ENCODE measurements at places on chromosomes 12 and 14.

DNA sequence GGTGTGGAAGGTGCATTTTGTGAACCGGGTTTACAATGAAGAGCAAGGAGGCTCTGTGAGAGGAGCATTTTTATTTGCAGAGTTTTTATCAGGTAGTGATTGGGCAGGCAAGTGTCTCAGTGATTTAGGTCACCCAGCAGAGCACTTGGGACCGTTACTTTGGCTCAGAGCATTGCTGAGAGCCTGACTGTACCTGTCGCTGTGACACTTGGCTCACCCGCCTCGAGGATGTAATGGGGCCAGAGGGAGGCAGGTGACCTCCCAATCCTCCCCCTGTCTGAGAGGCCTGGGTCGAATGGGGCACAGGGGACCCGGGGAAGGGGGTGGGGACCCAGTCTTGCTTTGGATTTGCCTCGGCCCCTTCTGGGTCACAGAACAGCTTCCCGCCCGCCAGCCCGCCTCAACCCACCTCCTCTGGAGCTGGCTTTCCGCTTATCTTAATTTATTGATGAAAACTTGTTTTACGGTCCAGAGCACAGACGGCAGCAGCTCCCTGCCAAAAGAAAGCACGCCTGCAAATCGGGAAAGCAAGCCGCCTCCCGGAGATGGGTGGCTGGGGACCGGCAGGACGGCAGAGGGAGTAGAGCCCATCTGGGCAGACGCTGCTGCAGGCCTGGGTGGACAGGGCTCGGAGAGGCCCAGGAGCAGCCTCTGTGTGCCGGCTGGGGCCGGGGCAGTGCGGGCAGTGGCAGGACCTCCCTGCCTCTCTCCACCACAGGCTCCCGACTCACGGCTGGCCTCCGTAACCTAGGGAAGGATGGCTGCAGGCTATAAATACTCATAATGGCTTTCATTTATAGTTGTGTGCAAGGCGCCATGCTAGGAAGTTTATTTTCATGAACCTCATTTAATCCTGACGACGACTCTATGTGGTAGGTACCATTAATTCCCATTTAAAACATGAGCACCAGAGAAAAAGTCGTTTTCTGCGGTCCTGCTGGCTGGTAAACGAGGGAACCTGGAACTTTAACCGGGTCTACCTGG is 187.1 kb downstream of the TSPAN9 start:
- DNase-seq: no peak

- no peak for DNase-seq
Measured at GRCh38 chr12:46946137-46946536, 120.3 kb upstream of the SLC38A4 start.

GRCh38 chr12:40829738-40830144 is 137.5 kb downstream of the CNTN1 start:
- DNase-seq: no peak

DNA sequence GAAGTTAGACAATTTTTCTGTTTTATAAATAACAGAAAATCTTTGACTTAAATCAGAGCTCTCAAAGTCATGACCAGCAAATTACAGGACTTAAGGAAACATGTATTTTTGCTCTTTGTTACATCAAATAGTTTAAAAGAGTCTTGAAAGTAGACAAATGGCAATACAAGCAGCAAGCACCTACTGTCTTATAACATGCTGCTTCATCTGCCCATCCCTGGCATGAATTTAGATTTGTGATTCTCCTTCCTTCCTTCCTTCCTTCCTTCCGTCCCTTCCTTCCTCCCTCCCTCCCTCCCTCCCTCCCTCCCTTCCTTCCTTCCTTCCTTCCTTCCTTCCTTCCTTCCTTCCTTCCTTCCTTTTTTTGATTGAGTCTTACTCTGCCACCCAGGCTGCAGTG is 715.6 kb upstream of the FLRT2 start:
- DNase-seq: no peak

GRCh38 chr12:5268424-5269210 is 163.3 kb upstream of the NTF3 start:
- DNase-seq: no peak

- no peak for DNase-seq
Measured at GRCh38 chr14:96960598-96961116, 163.5 kb downstream of the VRK1 start.

DNA sequence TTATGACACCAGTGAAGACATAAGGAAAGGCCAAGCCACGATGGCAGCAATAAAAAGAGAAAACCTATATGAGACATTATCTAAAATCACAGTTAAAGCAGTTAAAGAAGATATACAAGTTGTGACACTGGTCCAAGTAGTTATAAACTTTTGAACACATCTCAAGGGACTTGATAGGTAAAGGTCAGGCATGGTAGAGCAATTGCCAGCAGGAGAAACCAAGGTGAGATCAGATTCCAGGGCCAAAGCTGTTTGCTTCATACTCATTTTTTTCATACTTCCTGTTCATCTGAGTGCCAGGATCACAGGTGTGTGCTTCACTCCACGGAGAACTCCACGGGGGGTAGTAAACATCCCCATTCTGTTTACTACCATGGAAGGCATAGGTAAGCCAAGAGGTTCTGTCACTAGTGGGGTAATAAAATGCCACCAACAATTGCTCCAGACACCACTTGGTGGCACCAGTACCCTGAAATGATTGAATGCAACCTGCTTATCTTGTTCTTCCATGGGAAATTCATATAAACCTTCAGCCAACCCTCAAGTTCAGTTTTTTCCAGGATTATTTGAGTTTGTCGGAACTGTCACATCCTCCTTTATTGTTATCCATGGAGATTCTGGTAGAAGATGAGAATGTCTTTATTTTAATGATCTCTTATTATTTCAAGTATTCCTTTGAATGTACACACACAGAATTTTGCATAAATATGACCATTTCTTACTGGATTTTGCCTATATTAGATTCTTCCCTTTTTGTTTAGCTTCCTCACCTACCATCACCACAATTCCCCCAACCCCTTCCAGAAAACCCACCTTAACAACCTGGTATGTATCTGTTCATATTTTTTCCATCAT is 59.2 kb upstream of the TSPAN8 start:
- DNase-seq: peak; percentile 30

DNA sequence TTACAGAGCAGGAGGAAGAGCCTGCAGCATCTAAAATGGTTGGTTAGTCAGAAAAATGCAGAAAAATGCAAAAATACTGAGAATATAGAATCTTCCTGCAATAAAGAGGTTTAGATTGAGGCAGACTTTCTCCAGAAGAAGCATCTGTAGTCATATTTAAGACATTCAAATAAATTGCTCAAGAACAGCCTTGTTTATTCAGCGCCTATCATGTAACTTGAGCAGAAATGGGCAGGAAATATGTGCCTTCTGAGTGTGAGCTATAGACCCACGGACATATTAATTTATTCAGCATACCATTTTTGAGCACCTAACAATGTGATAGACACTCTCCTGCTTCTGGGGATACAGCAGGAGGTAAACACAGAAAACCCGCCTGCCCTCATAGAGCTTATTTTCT is 102.0 kb upstream of the HIF1A start:
- no peak for DNase-seq

GRCh38 chr12:3496957-3497356 is 6.0 kb downstream of the PRMT8 start:
- DNase-seq: peak; percentile 18

All from SHP77 treated with DMSO at 0.1 percent for 48 hours (cell line).